ENCODE measurements at places on chromosomes 12 and 14.

GRCh38 chr12:115726691-115727090, 550.8 kb downstream of the MED13L start:
- DNase-seq = no peak

GRCh38 chr12:4825011-4825858, 84.5 kb upstream of the KCNA1 start:
- no peak for DNase-seq

DNA sequence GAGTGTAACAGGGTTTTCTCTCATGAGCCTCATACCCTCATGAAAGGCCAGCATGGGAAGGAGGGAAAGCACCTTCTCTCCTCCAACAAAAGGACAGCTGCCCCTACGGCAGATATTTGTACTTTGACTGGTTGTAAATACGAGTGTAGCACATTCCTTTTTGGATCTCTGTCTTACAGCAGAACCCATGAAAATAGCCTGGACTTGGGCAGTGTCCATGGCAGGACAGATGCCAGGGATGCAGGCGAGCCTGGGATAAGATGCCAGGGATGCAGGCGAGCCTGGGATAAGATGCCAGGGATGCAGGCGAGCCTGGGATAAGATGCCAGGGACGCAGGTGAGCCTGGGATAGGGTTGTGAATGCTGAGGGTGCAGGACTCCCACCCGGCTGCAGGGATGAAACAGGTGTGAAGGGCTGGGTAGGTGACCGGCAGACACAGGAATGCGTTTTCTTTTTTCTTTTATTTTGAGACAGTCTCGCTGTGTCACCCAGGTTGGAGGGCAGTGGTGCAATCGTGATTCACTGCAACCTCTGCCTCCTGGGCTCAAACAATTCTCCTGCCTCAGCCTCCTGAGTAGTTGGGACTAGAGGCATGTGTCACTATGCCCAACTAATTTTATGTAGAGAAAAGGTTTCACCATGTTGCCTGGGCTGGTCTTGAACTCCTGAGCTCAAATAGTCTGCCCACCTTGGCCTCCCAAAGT, 120.0 kb downstream of the BEGAIN start:
- no peak for DNase-seq

- DNase-seq = no peak
Measured at GRCh38 chr14:67941456-67942018, 122.0 kb downstream of the RAD51B start.

DNA sequence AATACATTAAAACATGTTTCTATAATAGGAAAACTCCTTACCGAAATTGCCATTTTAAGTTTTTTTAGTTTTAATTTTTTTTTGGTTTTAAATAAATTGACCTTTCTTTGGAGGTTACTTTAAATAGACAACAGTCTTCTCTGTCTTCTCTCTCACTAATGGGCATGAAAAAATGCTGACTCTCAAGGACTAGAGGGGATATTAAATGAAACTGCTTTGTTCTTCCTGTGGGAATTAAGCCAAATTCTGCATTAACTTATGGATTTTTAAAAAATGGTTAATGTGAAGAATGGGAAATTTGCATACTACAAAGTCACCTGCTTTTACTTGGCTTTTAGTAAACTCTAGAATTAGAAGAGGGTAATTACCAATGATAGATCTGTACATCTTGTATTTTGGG, 378.9 kb downstream of the TMTC2 start:
- no peak for DNase-seq

DNA sequence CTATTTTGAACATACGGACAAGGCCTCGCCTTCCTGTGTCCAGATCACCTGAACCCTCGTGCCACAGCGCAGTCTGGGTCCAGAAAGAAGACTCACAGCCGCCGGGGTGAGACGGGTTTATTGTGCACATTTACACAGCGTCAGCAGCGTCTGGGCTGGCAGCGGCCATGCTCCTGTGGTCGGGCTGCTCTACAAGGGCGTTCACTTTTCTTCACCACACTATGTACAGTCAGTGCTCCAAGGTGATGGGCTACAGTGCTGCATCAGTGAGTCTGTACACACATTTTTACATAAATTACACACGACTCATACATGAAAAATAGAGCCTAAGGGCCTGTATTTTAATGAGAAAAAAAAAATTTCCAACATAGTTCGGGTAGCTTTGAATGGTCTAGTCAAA, 18.0 kb downstream of the ZFYVE21 start:
- DNase-seq = no peak

GRCh38 chr12:94240171-94240570, 91.8 kb downstream of the PLXNC1 start:
- DNase-seq = no peak

DNA sequence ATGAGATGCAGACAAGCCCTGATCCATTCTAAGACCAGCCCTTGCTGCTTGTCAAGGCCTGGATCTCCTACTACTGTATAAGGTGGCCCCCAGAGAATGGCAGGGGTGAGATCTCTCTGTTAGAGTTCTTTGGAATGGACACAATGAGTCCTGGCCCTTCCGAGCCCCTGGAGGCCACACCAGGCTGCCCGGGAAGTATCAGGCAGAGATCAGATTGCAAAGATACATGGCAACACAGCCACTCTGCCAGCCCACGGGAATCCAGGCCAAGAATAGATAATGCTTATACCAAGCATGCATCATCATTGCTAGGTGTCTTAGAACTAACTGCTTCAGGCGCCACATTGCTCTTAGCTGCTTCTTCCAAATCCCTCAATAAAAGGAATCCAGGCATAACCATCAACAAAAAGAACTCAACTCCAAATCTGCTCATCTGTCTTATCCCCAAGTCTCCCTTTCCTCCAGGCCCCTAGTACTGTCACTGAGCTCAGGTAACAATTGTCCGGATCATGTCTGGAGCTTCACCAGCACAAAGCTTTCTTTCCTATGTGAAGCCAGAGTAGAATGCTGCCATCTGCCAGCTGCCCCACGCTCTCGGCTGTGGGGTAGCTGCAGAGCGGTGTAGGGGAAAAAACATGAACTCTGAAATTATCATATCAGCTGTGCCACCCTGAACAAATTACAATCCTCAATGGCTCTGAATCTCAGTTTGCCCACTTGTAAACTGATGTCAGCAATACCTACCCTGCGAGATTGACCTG, 5.5 kb upstream of the VASH1 start:
- no peak for DNase-seq

GRCh38 chr12:55073043-55074022, 52.9 kb upstream of the OR9K2 start:
- DNase-seq = peak; percentile 49

DNA sequence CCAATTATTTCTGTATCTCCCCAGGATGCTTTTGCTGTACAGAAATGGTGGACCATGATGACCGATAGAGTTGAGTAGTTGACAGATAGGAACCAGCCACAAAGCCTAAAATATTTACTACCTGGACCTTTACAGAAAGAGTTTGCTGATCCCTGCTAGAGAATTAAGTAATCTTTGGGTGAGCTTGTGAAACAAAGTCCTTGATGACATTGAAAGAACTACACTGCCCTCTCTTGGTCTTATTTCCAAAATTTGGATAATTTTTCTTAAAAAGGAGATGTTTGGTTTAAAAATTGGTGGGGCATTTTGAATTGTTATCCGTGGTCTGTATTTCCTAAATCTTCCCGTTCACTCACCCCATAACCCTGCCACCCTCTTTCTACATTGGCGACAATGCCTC, 13.7 kb upstream of the TCTN1 start:
- peak; percentile 55 for DNase-seq

- no peak for DNase-seq
Measured at GRCh38 chr12:16807731-16808130, 201.8 kb upstream of the LMO3 start.

DNA sequence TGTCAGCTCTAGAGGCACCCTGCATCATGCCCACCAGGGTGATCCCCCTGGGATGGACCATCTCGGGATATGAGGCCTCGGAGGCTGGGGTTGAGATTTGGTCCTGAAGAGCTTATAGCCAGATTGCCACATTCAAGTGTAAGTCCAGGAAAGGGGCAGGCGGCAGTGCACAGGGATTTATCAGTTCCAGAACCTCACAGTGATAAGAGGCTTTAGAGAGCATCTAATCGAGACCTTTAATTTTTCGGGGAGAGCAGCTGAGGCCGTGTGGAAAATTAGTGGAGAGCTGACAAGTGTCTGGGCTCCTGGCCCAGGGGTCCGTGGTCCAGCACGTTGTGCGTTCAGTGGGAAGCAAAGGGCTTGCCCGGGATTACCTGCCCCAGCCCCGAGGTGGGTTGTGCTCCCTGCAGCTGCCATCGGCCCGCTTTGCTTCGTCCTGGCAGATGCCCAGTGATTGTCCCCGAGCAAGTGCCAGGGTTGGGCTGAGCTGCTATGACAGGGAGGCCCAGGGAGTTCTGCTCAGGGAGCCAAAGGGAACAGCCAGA, 52.1 kb downstream of the C14orf132 start:
- DNase-seq = no peak

DNA sequence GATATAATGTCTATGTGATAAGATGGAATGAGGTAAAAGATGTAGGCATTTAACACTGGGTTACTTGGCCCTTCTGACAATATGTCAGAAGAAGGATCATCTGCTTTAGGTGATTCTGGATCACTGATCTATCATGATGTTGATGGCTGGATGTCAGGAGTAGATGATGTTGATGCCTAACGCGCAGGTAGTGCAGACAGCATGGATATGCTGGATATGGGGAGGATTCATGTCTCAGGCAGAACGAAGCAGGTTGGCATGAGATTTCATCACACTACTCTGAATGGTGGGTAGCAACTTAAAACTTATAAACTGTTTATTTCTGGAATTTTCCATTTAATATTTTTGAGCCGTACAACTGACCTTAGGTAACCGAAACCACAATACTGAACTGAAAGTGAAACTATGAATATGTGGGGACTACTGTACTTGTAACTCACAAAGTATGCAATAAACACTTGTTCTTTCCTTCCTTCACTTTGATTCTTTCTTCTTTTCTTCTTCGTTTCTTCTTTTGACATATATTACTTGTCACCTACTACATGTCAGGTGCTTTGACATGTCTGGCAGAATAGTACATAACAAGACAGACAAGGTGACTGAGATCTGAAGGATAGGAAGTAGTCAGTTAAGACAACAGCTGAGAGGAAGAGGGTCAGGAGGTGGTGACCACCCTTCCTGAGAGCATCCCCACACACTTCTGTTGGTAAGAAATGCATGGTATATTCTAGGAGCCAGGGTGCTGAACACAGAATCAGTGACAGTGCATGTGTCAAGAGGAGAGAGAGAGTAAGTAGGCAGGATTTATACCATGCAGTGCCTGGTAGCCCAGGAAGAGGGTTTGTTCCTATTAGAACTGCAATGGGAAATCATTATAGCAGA, 238.8 kb downstream of the PPFIA2 start:
- DNase-seq = no peak

- DNase-seq = no peak
Measured at GRCh38 chr14:51107801-51108200, 12.9 kb upstream of the TRIM9 start.
